ENCODE measurements at places on chromosomes 5 and 9. TPM values are rescaled to one million over a fixed set of nuclear protein-coding genes. Genes with fewer than 3 reads are reported as not detected.

GRCh38 chr5:149671544-149671943 is 58.6 kb upstream of the PPARGC1B start:
- no peak for DNase-seq

- DNase-seq, result peak; percentile 67
Observed at GRCh38 chr5:168679515-168679920, 100.3 kb upstream of the PANK3 start.

DNA sequence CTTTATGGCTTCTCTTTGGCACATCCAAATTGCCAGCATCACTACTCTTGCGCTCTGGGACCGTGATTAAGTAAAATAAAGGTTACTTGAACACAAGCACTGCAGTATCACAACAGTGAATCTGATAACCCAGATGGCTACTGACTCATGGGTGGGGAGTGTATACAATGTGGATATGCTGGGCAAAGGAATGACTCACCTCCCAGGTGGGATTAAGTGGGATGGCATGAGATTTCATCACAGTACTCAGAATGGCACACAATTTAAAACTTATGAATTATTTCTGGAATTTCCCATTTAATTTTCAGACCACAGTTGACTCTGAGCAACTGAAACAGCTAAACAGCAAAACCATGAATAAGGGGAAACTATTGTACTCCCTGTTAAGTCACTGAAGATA is 4.3 kb downstream of the GFM2 start:
- DNase-seq, result no peak

DNA sequence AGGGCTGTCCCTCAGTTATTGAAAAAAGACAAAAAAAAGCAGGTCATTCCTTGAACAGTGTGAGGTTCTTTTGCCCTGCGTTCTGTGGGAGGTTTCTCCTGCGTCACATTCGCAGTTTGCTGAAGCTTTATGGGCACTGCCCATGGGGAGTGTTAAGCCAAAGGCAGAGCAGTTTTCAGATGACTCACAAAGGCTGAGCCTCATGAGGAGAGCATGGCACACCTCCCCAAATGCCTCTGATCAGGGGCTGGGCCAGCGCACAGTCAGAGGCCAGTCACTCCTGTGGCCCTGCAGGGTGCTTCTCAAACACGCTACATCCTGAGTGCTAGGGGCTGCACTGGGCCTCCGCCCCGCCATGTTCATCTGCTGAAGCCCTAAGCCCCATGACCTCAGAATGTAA is 38.4 kb downstream of the IRX1 start:
- DNase-seq, result no peak

GRCh38 chr9:130846487-130847305 is 11.6 kb downstream of the ABL1 start:
- no peak for DNase-seq

Gene PNPLA7
- 2.3 TPM for polyA plus RNA-seq

Gene GPR151
- polyA plus RNA-seq, result not detected

Gene PCDHGA7
- polyA plus RNA-seq, result 1.6 TPM

Gene NPM1
- polyA plus RNA-seq, result 1,760 TPM

All from right renal cortex interstitium (tissue), 3 donors.